ENCODE measurements at places on chromosomes 4 and X. TPM values are rescaled to one million over a fixed set of nuclear protein-coding genes. Genes with fewer than 3 reads are reported as not detected.

DNA sequence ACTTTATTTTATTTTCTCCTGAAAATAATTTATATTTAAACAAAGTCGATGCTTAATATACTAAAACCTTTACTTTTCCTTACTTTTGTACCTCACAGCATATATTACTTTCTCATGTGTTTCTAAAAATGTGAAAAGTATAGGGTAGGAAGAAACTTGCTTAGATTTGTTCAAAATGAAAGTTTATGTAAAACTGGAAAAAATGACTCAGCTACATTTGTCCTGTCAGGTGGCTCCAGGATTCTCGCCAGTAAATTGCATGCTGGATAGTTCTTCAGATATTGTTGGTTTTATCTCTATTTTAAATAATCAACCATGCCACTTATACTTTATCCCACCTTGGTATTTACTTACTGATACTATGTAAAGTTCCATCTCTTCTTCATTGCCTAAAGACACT, 159.2 kb upstream of the NDST4 start:
- DNase-seq = no peak

DNA sequence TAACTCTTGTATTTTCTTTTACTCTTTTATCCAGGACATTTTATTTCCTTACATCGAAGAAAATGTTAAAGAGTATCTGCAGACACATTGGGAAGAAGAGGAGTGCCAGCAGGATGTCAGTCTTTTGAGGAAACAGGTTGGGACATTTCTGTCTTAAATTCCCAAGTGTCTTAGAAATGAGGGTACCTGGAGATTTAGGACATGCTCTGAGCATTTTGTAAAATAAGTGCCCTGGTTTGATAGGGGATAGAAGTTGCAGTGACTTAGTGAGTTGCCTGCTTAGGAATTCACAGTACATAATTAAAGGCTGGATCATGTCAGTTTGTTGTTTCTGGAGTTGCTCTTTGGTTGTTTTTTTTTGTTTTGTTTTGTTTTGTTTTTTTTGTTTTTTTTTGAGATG, 17.5 kb downstream of the ENOPH1 start:
- DNase-seq = no peak

DNA sequence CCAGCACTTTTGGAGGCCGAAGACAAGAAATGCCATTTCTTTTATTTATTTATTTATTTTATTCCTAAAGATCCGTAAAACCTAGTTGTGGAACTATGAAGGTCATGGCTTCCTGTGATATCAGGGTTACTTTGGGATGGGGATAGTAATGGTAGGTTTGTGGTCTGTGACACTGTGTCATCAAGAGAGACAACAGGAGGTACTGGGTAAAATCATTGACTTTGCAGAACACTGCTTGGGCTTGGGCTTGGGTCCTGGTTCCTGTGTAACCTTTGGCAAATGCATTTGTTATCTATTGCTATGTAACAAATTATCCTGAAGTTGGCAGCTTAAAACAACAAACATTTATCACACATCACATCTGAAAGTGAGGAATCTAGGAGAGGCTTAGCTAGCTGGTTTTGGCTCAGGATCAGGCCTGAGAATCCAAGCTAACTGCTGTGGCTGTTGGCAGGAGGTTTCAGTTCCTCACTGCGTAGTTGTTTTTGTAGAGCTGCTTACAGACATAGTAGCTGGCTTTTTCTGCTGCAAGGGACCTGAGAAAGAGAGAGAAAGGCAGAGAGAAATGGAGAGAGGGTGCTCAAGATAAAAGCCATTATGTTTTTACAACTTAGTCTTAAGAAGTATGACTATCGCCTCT, 576.4 kb upstream of the SLIT2 start:
- DNase-seq = no peak

- DNase-seq = no peak
These were observed 25.9 kb upstream of the SFRP2 start for GRCh38 chr4:153814789-153815188.

DNA sequence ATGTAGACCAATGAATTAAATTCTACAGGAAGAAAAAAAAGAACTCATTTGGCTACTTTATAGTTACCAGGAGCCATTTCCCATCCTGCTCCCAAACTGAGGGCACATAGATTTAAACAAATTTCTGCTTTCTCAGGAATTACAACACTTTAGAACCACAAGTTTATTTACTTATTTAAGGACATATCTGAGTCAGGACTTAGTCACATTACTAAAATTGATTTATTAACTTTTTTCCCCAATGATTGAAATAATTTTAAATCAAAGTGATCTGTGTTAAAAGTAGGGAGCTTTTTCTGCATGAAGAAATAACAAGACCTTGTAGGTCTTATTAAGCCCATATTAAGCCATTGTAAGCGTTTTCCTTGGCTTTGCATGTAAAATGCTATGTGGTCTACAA, 291.0 kb upstream of the HAND2 start:
- DNase-seq = no peak

- DNase-seq = no peak
These were observed 34.1 kb downstream of the SMPX start for GRCh38 chrX:21723814-21724213.

GRCh38 chr4:169144061-169144600, 126.6 kb downstream of the SH3RF1 start:
- DNase-seq = no peak

DNA sequence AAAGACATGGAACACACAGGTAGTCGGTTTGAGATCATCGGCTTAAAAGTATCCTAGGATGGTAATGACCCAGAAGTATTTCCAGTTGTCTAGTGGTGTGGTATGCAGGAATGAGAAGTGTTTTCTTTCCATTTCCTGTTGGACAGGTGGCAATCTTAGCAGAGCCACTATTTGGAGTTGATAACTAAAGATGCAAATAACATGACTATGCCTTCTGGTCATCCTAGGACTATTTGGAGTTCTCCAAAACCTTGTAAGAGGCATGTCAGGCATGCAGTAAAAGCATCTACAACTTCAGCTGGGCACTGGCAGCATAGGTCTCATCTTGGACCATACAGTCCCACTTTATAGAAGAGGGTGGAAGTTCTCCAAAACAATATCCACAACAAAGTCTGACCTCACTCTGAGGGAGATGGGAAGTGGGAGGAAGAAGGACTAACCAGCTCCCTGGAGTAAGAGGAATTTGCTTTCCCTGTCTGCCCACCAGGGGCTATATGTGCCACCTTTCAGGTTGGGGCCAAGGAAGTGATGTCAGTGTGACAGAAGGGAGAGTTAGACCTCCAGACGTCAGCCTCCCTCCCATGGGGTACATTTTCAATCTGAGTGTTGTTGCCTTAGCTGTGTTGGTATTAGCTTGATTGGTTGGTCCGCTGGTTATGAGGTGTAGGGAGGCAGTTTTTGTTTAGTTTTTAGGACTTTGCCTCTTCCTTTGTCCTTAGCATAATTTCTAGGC, 101.2 kb upstream of the MYOZ2 start:
- DNase-seq = no peak

GRCh38 chrX:50154429-50154828, 46.4 kb downstream of the AKAP4 start:
- no peak for DNase-seq

Gene CNKSR2
- 8.4 TPM for total RNA-seq

Gene IL13RA1
- 1.8 TPM for total RNA-seq
